ENCODE measurements at places on chromosomes 3 and 15.

GRCh38 chr3:116155841-116156240 is 289.4 kb downstream of the LSAMP start:
- no peak for DNase-seq

- no peak for DNase-seq
These were observed 59.3 kb downstream of the C3orf85 start for GRCh38 chr3:109195815-109196214.

GRCh38 chr15:80414546-80415357 is 10.6 kb downstream of the ARNT2 start:
- DNase-seq, result no peak

DNA sequence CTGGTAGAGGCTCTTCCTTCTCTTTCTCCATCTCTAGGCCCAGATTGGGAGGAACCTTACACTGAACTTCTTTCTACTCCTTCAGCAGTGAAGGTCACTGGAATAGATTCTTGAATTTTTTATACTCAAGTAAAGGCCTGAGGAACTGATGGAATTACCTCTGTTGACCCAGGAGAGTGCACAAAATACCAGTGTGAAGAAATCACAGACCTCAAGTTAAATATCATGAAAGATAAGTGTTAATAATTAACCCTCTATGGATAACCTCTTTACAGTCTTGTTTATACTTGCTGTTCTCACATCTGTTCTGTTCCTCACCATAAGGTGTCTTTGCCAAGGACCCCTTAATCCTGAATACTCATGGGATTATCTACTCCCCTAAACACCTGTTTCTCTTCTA is 244.4 kb upstream of the STAC start:
- no peak for DNase-seq

DNA sequence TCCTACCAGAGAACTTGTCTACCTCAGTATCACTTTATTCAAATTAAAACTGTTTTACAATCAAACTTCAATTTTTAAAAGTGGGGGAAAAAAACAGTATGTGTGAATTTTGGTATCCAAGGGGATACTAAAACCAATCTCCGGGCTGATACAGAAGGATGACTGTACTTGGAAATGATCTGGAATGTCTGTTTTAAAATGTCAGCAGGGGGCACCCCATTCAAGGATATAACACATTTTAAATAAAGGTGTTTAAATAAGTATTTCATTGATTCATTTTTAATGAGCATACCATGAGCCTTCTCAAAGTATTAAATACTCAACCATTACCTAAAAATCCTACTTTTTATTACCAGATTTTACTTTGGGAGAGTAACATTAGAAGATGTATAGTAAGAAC is 67.9 kb downstream of the ULK4 start:
- no peak for DNase-seq

GRCh38 chr15:32646291-32646690 is 4.8 kb downstream of the SCG5 start:
- DNase-seq, result no peak

DNA sequence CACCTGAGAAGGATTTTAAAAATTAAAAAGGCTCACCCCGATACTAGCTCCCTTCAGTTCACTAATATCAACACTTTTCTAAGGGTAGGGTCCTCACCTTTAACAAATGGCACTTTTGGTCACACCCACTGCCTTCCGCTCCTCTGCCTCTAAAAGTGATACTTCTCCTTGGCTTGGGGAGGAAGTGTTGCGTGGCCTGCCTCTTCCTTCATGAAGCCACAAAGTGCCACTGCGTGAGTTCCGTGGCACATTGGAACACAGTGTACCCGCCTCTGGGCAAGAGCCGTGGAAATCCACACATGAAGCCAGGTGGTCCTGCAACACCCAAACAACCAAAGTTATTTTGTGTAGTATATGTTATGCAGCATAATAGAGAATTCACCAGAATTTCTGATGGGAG is 3.9 kb downstream of the B4GALT4 start:
- no peak for DNase-seq

DNA sequence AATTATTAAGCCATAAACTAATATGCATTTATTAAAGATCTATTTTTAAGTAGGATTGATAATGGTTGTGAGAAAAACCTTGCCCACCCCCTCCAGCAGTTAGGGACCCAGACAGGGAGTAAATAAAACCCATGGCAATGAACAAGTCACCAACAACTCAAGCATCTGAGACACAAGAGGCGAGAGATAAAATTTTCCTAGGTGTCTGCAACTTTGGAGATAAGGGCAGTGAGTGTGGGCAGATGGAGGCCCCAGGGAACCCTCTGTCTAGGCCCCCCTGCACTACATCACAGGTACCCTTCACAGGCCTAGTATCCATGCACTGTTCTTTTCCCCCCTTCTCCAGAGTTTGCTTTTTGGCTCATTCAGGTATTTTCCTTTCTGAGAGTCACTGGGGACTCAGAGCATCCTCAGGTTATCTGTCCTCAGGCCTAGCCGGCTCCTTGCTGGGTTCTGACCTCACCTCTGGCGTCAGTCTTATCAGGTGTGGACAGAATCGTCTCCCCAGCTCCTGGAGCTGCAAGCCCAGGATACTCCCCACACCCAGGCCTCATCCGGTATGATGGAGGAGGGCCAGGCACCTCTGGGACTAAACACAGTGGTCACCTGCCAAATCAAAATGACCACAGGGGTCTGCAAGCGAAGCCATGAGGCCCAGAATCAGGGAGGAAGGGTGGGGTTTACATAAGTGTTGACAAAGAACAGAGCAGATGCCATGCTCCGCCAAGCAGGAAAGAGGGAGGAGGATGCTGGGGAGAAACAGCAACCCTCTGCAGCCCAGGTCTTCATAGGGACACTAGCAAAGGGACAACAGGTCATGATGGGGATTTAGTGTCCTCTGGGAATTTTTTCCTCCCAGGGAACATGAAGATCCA is 50.4 kb downstream of the CCNL1 start:
- DNase-seq, result no peak

DNA sequence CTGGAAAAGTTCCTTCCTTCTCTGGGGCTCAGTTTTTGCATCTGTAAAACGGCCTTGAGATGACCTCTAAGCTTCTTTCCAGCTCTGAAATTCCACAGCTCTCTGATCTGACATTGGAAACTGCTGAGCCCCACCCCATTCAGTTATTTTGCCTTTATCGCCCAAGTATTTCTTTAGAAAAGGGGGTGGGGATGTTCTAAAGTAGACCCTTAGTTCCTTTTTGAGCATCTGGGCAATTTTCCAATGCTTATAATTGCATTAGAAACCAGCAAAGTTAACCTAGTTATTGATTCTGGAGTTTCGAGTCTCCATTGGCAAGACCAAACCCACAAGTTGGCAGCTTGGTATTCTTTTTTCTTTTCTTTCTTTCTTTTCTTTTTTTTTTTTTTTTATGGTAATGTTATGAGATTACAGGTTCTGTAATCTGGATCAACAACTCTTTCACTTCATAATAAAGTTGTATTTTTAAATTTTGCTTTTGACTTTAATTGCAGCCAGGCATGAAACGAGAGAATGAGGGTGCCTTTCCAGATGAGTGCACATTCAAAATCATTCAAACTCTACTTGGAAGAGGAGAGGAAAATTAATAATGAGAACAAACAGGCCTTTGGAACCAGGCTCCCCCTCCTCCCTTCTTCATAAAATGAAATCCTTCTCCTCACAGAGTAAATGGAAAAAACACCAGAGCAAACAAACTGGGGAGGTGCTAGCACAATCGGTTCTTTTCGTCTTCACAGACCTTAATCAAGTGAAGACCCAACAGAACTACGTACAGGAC is 76.8 kb upstream of the LRIG1 start:
- DNase-seq, result no peak

DNA sequence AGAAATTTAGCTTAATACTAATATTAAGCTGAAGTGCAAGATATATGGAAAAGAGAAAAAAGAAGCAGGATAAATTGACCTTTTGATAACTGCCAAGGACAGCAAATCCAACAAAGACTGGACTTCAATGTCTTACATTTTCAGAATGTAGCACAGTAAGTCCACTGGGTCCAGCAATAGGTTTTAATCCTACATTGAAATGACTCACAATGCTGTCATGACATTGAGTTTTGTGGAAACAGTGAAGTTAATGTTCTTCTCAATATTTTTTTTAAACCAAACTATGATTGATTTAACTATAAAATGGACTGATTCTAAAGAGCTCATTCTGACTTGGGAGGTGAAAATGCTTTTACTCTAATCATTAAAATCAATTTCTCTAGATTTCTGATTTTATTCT is 166.6 kb upstream of the ZNF717 start:
- DNase-seq, result no peak

DNA sequence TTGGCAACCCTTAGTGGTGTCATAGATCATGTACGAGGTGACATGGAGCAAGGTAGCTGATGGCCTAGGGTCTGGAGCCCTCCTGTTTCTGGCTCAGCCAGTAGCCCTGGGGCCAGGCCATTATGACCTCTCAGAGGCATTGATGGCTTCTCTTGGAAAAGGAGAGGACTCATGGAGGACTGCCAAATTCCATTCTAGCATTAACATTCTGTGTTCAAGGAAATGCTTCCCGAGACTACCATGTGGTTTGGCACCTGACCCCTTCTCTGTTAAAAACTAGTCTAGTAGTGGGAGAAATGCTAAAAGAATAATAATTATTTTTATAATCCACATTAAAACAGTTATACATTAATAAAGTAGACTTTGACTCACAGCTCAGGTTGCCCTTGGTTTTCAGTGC is 40.2 kb upstream of the ADAMTSL3 start:
- DNase-seq, result peak; percentile 91

DNA sequence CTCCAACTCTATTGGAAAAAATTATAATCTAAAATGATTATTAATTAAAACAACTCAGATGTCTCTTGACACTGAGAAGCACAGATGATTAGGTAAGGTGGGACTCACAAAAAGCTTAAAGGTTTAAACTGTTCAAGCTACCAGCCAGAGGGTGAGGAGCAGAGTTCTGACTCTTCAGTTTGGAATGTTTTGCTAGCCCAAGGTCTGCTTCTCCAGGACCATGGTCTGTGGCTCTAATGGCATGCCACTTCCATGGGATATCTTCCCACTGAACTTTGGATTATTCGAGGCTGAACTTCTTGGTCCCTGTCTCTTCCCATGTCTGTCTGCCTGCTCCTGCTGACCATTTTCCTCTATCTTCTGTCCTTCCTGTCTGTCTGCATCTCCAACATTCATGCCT is 49.2 kb downstream of the CACNA2D3 start:
- no peak for DNase-seq

DNA sequence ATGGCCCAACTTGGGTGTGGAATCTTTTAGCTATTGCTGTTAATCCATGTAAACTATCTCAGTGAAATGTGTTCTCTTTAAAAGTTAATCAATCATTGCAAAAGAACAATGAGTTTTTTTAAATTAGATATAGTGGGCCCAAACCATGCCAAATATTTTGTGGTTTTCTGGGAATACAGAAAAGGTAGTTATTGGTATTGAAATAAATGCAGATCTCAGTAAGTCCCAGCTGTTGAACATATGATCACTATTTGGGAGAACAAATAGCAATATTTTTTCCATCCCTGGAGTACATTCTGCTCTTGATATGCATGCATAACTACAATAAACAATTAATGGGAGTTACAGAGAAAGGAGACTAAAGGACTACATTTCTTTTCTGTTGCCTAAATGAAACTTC is 36.0 kb upstream of the LEKR1 start:
- DNase-seq, result no peak

DNA sequence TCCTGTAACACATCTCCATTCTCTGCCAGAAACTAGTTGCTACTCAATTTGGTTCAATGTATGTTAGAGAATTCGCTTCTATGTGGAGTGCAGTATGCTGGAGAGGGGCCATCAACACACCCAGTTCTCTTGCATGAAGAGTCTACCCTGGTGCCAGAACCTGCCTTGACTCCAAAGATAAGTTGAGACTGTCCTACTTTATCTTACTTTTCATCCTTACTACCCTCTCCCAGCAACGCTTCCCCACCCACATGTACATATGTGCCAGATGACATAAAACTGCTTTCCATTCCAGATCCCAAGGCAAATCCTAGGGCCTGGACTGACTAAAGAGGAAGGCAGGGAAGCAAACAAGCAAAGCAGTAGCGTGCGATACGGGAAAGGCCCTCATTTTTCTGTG is 442.6 kb upstream of the THRB start:
- no peak for DNase-seq

DNA sequence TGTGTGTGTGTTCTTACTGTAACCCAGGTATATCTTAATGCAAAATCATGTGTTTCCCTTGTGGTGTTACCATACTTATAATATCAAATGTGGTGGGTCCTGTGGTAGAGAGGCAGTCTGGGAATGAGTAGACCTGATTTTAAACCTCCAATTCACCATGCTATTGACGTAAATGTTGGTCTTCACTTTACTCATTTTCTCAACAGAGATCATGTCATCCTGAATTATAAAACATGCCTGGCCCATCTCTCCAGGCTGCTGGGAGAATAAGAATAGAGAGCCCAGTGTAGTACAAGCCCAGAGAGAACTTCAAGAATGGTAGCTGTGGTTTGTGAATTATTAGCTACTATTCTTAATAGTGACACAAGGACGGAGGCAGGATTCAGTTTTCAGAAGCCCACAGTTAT is 88.1 kb downstream of the MBNL1 start:
- DNase-seq, result no peak

DNA sequence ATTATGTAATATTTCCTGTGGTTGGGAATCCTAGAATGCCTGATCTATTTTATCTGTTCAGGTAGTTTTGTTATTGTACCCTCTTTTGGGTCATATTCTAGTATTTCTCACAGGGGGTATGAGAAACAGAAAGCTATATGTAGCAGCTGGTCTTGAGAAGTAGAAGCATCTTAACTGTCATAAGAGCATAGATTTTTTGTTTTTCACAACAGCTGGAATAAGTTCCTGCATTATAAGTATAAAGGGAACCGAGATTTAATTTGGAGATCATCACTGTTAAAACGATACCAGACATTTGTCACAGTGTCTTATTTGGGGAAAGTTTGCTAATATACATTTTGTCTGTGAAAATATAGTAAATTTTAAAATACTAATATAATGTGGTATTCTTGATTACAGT is 4.8 kb downstream of the RAP2B start:
- DNase-seq, result no peak

DNA sequence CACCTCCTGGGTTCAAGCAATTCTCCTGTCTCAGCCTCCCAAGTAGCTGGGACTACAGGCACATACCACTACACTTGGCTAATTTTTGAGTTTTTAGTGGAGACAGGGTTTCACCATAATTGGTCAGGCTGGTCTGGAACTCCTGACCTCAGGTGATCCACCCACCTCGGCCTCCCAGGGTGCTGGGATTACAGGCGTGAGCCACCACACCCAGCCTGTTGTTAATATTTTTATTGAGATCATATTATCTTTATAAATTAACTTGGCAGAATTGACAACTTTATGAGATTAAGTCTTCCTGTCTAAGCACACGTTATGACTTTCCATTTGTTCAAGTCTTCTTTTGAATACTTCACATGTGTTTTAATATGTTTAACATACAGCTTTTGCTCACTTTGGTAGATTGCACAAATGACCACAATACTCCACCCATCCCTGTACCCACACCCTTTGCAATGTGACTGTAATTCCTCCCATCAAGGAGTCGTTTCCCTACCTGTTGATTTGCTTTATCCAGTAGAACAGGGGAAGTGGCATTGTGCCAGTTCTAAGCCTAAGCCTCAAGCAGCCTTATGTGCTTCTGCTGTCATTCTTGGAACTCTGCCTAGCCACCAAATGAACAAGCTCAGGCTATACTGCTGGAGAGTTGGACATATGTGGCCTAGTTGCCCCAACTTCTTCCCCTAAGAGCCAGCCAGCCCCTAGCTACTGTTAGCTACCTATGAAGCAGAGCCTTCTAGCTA is 8.2 kb downstream of the XYLB start:
- peak; percentile 75 for DNase-seq

- no peak for DNase-seq
These were observed 61.8 kb downstream of the NEO1 start for GRCh38 chr15:73114064-73114463.

GRCh38 chr3:11480663-11481298 is 162.9 kb downstream of the VGLL4 start:
- DNase-seq, result no peak

GRCh38 chr3:189720736-189721417 is 89.7 kb downstream of the TP63 start:
- DNase-seq, result no peak

Data from retinal pigment epithelial cell (primary cell).